Activated CD4-positive, alpha-beta T cell treated with anti-CD3 and anti-CD28 coated beads, Interleukin-2, amount 50 U/mL, for 16 hours (primary cell): ENCODE measurements at places on chromosomes 1 and 21.

DNA sequence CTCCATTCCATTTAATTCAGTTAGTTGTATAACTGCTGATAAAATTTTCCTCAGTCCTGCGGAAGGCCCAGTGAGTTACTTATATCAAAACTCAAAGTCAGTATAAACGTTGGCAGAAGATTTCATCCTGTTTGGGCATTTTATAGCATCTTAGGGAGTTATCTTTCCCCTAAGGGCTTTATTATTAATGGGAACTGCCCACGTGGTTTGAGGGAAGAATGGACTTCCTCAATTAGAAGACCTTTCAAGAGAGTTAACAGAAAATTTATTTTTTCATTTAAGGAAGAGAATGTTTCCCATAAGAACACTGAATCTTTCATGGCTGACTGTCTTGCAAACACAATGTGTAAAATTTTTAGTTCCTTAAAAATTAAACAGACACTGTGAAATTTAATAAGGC lies 400.1 kb downstream of the NEGR1 start:
- no peak for DNase-seq

DNA sequence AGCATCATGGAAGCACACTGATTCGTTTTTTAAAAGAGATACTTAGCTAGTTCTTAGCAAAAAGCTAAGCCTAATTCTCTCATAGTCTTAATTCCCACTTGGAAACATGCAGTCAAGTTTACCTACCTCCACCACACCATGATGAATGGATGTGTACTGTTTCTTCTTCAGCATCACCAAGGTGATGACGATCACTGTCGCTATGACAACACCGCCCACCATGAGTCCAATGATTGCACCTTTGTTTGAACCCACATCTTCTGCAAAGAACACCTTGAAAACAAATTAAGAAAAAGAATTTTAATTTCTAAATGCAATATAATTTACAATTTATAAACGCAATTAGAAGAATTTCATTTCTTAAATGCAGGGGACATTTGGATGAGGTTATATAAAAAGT lies 156.8 kb downstream of the GABPA start:
- no peak for DNase-seq

DNA sequence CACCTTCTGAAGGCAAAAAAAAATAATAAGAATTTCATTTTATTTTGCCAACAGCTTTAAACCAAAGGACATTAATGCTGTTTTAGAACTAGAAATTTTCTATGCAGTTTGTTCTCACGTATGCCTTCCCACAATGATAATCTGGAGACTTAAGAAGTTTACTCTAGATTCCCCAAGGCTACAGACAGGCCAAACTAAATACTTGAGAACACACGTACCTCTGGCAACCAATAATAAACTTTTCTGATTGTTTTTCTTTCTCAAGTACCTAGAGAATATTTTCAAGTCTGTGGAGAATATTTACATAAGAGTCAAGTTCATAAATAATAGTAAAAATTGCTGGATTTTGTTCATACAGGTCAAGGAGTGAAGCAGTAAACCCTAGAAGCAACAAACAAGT lies 15.9 kb downstream of the CLDN8 start:
- no peak for DNase-seq

DNA sequence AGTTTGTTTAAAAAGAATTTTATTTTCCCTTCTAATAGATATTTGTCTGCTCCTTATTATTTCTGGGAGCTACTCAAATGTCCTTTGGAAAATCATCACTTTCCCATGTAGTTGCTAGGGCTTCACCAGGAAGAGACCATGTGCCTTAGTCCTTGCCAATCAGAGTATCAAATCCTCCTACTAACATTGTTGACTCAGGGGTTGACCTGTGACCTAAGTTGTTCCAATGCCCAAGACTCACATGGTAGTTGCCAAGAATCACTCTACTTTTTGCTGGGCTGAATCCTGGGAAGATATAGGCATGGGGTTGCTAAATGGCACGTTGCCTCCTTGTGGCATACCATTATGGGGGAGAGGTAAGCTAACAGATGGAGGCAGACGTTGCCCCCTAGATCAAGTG lies 58.2 kb upstream of the FOXD3 start:
- no peak for DNase-seq

DNA sequence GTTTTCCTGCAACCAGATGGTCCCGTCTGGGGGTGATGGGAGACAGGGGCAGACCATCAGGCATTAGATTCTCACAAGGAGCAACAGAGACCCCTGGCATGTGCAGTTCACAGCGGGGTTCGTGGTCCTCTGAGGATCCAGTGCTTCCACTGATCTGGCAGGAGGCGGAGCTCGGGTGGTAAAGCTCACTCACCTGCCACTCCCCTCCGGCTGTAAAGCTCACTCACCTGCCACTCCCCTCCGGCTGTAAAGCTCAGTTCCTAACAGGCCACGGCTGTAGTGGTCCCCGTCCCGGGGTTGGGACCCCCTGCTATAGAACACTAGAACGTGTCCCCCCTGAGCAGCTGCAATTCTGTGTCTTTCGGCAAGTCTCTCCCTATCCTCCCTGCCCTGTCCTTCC lies 4.6 kb downstream of the KRTAP10-12 start:
- no peak for DNase-seq

GRCh38 chr21:32312326-32312725 lies 13.7 kb downstream of the MRAP start:
- no peak for DNase-seq

- DNase-seq = no peak
These were observed 110.4 kb downstream of the NFIA start for GRCh38 chr1:61192663-61193330.

GRCh38 chr1:73821520-73821919 lies 376.5 kb downstream of the LRRIQ3 start:
- DNase-seq = no peak

GRCh38 chr1:19457607-19458006 lies 27.7 kb downstream of the CAPZB start:
- no peak for DNase-seq

DNA sequence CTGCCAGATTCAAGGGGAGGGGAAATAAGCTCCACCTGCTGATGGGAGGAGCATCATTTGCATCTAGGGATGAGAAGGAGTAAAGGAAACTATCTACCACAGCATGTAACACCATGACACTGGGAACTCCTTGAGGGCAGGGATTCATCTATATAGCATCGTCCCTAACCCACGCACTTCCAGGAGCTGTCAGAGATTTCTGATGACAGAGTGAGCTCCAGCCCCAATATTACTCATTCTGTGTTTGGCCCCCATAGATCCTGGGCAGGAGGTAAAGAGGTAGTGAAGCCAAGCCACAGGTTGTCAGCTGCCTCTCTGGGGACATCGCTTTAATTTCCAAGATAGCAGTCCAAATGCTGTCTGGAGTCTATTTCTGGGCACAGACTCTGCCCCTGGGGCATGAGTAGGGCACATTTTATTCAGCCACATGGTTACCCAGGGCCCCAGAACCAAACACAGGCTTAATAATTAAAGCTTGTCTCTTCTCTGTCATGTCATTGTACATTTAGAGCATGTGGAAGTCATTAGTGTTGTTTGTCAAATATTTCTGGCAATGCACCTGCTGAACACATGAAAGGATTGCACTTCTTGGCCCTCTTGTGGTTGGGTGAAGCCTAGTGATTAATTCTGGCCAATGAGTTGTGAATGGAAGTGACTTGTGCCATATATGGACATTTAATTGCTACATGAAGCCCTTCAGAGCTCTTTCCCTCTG lies 105.9 kb upstream of the POU3F1 start:
- no peak for DNase-seq
